Muscle of arm (tissue), 14 donors: ENCODE measurements at places on chromosomes 3 and 15.

DNA sequence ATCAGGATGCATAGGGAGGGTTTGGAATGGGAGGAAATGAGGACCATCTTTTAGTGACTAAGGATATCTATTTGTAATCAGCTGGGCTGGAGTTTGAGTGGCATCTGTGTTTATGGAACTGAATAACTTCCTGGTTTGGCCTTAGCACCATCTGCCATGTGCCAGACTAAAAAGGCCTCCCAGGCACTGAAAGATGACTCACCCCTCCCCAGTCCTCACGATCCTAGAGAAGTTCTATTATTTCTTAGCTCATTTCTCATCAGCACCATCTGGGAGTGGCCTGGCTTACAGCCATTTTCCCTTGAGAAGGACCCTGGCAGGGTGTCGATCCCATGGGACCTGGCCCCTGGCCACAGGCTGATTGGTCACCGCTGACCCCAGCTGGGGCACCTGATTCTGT lies 23.9 kb upstream of the CTXND1 start:
- no peak for DNase-seq

GRCh38 chr3:120198305-120198878 lies 86.6 kb downstream of the GPR156 start:
- no peak for DNase-seq

DNA sequence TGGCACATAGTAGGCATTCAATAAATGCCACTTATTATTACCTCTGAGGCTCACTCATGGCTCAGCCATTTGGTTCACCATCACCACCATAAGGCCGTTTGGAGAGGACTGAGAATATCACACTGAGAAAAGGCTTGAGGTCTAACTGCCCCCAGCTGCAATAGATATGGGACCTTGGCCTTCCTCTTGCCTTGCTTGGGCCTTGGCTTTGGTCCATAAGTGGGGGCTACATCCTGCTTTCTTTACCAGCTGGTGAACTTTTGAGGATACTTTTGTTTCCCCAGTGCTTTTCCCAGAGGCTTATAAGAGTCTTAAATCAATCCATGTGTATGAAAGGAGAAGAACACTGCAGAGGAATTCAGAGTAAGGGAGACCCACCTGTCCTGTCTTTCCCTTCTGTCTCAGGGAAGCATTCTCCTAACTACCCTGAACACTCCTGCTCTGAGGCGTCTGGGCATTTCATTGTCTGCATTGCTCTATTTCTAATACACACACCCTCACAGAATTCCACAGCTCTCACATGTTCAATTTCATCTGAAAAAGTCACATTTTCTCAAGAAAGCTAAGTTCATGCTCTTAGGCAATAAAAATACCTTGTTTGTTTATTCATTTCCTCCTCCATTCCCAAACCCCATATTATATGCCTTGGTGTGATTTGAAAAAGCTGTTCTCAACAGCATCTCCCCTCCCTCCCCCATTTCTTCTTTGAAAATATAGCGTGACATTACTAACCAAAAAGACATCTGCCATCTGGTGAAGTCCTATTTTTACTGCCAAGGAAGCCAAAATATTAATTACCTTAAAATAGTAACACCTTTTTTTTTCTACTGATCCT lies 22.5 kb upstream of the KCNMB2 start:
- DNase-seq, result no peak

DNA sequence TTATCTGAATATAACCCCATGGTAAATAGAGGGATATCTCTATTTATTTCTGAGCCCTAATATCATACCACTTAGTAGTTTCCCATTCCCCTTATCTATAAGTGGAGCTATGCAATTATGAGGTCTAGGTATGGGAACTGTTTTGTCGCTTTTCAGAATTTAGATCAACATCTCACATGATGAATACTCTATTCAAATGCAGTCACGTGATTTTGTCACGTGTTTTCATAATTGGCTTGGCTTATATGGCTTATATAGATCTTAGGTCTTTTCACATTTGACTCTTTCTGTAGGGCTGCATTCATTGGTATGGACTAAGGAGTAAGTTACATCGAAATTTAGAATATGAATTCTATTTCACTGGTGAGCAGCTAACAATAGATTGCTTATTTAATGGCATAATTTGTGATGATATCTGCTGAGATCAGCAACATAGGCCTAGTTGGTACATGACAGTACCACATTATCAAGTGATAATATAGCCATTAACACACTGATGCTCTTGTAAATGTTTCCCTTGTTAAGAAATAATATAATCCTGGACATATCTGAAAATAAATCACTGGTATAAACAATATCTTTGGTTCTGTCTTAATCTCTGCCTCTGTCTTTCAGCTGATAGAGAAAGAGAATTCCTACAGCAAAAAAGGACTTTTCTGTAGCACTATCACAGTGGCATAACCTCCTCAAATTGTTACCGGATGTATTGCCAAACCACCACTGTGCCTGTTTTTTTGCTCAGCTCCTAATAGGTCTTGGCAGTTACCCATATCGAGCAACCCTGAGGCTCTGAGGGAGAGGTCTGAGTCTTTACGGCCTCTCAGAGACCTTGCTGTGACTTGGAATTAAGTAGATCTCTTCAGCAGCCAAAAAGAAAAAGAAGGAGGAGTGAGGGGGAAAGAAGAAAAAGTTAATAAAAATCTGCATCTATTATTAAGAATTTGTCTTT lies 357.1 kb downstream of the ZPLD1 start:
- no peak for DNase-seq

DNA sequence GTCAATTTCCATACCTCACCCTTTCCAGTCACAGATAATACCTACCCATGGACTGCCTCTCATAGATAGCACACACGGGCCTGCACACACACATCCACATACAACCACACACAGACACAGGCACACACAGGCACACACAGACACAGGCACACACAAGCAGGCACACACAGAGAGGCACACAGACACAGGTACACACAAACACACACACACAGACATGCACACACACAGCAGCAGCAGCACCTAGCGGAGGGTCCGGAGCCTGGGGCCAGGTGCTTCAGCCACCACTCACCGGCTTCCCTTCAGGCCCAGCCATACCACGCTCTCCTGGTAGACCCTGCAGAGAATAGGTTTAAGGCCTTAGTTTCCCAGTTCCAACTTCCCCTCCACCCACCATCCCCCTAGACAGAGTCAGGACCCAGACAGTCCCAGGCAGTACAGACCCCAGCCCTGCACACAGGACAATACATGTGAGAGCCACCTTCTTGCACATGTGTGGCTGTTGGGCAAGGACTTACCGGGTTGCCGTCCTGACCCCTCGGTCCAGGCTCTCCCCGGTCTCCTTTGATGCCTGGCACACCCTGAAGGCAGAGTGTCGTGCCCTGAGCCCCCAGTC lies 10.5 kb upstream of the UCN2 start:
- DNase-seq, result no peak

DNA sequence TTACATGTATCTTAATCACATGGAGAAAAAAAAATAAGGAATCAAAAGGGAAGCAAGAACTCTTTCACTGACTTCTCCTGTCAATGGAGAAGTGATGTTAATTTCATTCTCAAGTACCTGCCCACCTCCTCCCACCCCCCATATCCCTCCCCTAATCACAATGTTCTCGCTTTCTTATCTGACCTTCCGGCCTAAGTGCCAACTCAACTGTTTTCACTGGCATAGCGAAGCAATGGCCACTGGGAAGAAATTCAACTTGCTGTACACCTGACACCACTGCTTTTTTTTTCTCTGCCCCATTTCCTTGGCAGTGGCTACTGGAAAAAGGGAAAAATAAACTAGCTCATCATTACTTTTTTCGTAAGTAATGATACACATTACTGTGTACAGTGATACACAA lies 3.8 kb downstream of the SGO1 start:
- DNase-seq, result no peak

DNA sequence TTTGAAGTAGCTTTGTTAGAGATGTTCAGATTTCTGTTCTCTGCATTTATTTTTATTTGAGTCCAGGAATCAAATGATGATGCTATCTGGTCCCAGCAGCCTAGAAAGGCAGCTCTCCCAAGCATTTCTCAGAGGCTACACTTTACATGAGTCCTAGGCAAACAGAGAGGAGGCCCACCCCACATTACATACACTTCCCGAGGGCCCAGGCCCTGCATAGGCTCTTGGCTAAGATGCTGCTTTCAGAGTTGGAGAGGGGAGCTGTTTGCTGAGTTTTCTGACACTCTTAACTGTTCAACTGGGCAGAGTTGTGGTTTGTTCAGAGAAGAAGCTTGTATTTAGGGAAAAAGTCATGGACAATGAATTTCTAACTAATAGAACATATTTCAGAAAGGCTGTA lies 117.9 kb upstream of the RGMA start:
- peak; percentile 28 for DNase-seq

DNA sequence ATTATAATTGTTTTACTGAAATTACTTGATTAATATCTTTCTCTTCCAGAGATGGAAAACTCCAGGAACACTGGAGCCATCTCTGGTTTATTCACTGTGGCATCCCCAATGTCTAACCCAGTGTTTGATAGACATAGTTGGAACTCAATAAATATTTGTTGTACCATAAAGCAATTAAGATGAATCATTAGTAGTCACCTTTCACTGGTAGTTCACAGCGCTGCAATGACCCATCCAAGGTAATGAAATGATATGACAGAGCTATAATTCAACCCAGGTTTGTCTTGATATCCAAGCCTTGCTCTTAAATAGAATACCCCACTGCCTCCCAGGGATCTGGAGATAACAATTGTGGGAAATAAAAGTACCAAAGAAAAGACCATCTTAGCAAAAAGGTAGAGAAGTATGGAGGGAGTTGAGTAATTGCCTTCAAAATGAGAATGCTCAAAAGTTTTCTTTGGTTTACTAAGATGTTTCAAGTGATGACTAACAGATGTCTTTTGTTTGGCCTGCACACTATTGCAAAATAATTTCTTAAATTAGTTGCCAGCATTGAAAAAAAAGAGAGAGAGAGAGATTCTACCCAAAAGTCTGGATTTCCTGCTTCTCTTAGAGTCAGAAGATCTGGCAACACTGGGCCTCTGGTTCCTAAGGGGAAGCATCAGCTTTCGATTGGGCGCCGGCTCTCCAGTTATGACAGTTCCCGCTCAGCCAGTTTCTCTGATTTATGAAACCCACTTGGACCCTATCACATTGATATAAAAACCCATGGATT lies 348.5 kb downstream of the ERC2 start:
- DNase-seq, result peak; percentile 66

DNA sequence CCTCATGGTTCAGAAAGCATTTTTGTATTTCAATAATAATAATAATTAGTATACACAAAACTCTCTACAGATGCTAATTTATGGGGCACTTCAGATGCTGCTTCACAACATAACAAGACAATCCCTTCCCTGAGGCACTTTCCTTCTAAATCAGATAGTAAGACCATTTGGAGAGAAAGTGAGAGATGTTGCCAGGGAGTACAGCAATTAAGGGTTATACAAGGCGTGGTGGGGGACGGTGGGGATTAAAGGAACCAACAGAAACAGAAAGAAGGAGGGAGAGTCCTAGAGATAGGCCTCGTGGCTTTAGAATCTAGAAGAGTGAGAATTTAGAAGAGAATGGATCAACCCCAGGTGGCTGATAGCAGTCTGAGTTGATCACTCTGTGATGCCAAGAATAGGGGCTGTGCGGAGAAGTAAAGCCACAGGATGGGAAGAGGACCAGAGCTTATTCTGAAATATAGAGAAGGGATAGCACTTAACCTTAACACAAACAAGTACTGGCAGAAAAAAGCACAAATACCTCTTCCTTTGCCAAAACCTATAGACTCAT lies 76.9 kb downstream of the ETFA start:
- DNase-seq, result no peak

DNA sequence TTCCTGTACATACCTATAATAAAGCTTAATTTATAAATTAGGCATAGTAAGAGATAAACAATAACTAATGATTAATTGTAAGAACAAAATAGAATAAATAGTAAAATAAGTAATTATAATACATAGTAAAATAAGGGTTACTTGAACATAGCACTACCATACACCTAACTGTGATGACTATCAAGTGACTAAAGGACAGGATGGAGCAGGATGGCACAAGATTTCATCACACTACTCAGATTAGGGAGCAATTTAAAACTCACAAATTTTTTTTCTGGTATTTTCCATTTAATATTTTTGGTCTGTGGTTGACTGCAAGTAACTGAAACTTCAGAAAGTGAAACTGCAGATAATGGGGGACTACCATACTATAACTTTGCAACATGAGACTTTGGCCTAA lies 14.8 kb downstream of the RFX7 start:
- no peak for DNase-seq

GRCh38 chr3:179045719-179046402 lies 25.7 kb downstream of the ZMAT3 start:
- DNase-seq, result no peak

GRCh38 chr3:31495971-31496665 lies 36.6 kb upstream of the STT3B start:
- no peak for DNase-seq

- no peak for DNase-seq
These were observed 39.7 kb upstream of the C15orf39 start for GRCh38 chr15:75161917-75162414.

DNA sequence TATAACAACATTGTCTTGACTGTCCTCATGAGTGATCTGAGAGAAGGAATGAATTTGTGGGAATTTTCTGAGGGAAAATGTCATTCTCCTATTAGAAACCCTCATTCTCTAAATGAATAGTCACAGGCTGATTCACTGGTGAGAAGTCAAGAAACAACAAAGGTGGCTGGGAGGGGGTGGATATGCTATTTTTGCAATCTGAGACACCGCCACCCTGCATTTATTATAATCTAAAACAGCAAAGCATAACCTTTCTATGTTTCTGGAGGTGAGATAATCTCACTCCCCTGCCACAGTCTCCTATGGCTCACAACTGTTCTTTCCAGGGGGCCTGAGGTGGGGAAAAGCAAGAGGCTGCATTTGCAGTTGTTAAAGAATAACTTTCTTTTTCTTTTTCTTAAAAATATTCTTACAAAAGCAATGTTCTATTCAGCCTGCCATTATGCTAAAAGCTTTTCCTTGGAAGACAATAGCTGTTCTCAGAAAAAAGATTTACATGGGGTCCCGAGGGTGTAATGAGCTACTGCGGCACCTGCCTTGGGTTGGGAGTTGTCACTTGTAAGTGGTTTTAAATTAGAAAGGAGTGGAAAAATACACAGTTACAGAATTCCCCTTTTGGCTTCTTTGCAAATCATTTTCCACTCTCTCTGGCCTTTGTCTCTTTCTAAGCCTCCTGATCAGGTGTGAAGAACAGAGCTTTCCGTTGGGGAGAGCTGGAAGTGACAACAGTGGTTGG lies 220.9 kb downstream of the AGBL1 start:
- DNase-seq, result peak; percentile 53

DNA sequence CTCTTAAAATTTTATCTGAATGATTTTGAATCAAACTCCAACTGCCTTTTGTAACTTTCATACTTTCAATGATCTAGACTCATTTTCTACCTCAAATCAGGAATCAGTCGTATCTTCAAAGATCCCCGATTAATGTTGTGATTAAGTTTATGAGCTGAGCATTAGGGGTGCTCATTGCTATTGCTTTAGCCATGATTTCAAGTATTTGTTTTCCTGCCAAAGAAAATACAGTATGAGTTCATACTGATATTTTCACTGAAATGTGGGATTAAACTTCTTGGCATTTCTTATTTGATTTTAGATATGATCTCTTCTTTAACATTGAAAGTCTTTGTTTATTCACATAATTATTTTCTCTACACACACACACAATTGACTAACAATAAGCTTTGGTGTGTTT lies 785.6 kb downstream of the NTRK3 start:
- no peak for DNase-seq

GRCh38 chr15:84748274-84749110 lies at the start of gene ZNF592:
Gene ZNF592, plus strand, starts transcription at chr15:84748592. Its CDS starts 34,084 bp downstream, at chr15:84782676.
- DNase-seq, result peak; percentile 79

- no peak for DNase-seq
These were observed 46.9 kb upstream of the FLNB start for GRCh38 chr3:57961177-57961827.

GRCh38 chr3:50525987-50526386 lies 22.6 kb upstream of the CACNA2D2 start:
- DNase-seq, result no peak
